ENCODE measurements at places on chromosomes 4 and X.

GRCh38 chr4:168777277-168777965, 232.6 kb downstream of the CBR4 start:
- no peak for DNase-seq

DNA sequence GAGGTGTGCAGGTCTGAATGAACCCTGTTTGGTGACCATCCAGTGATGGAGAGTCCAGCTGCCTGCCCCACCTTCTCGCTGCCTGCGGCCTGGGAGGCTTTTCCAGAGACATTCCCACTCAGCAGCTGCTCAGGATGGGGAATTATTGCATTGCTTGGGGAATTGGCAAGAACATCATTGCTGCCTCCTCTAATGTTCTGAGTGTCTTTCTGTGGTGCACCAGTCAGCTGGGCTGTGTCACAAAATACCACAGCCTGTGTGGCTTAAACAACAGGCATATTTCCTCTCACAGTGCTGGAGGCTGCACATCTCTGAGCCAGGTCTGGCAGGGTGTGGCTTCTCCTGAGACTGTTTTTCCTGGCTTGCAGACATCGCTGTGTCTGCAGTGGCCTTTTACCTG, 86.8 kb upstream of the AFAP1 start:
- DNase-seq: no peak

DNA sequence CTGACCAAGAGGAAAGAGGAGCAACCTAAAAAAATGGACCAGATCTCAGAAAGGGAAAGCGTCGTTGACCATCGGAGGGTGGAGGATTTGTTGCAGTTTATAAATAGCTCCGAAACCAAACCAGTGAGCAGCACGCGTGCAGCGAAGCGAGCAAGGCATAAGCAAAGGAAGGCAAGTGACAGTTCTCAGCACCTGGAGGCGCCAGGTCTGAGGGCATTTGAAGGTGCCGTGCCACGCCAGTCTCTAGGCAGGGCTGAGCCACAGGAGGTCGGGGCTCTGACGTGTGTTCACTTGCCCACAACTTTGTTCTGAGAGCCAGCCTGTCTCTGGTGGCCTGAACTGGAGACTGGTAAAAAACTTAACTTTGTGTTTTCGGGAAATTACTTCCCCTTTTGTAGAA, 59.7 kb downstream of the TNIP2 start:
- DNase-seq: no peak

DNA sequence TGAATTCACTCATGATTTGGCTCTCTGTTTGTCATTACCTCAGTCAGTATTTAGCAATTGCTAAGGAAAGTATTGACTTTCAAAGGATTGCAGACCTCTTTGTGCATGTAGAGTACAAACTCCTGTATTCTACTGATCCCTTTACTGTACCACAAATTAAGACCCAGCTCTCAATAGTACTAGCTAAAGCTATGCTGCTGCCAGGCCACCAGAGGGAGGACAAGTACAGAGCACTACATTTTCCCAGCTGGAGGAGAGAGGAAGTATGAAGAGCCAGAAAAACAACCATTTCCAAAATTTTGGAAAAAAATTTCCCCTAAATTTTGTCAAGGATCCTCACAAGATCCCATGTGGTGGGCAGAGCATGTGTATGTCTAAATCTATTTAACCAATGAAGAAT, 175.0 kb upstream of the MTMR8 start:
- DNase-seq: no peak

DNA sequence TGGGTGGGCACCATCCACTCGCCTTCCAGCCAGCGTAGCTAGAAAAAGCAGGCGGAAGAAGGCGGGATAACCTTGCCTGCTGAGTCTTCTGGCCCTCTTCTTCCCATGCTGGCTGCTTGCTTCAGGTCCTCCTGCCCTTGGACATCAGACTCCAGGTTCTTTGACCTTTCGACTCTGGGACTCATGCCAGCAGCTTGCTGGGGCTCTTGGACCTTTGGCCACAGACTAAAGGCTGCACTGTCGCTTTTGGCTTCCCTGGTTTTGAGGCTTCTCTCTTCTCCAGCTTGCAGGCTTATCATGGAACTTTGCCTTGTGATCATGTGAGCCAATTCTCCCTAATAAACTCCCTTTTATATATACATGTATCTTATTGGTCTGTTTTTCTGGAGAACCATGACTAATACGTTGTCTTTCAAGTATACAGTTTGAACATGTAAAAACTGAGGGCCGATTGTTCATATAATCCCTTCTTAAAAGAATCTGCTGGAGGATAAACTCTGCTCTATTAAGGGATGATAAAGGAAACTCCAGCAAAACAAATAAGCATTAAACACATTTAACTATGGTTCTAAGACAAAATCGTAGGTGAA, 116.6 kb upstream of the LCORL start:
- no peak for DNase-seq

- DNase-seq: no peak
These were observed 167.5 kb upstream of the TET2 start for GRCh38 chr4:104979083-104979760.

DNA sequence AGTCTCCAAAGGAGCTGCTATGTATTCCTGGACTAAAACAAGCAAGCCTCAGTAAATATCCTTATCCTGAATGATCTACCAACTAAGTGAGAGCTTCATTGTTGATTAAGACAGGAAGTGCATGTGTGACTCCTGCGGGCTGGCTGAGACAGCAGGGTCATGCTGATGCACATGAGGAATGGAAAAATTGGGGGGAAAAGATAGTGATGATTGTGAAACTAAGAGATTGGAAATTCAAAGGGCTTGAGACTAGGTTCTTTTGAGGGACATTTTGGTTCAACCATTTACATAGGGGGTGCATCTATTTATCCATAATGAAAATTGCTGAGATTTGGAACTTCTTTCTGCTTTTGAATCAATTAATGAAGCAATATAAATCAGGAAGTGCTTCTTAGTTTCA, 61.1 kb upstream of the C1QTNF7 start:
- DNase-seq: no peak

DNA sequence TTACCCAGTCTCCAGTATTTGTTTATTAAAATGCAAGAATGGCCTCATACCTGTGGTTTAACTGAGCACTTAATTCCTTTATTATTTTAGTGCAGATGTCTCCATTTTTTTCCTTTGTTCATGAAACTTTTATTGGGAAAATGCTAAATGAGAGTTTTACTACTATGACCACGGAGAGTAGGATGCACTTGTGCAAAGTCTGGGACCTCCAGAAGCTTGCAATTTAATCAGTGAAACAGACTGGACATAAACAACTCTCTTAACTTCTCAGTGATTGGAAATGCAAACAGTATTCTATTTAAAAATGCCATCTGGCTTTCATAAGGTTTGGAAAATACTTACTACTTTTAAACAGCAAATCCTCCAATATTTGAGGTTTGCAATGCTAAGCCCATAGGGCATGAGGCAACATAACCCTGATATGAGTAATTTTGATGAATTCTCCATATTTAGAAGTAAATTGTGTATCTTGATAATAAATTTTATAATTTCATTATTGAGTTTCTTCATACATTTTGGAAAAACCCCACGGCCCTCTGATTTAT, 718.7 kb upstream of the MAGEB2 start:
- DNase-seq: no peak

GRCh38 chrX:134880866-134881265, 109.9 kb upstream of the SMIM10 start:
- DNase-seq: peak; percentile 77

GRCh38 chrX:13599491-13599890, 30.1 kb downstream of the EGFL6 start:
- DNase-seq: peak; percentile 14

DNA sequence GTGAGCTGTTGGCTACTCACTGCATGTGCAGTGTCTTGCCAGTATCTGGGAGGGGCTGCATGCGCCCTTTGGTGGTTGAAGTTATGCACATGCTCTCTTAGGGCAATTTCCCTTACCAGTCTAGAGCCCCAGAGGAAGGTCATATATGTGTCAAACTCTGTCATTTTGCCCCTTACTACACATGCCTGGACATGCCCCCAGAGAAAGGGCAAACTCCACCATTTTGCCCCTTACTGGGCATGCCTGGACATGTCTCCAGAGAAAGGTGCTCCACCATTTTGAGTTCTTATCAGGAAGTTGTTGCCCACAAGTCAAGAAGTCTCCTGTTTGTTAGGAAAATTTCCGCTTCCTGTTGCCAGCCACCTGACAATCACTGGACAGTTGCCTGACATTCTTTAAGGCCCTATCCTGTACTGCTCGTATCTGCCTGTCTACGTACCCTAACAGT, 56.4 kb upstream of the PLAC8 start:
- DNase-seq: no peak

Measured in choroid plexus epithelial cell (primary cell).